Forelimb muscle (tissue), 1 donor: ENCODE measurements at places on chromosomes 6 and 20.

DNA sequence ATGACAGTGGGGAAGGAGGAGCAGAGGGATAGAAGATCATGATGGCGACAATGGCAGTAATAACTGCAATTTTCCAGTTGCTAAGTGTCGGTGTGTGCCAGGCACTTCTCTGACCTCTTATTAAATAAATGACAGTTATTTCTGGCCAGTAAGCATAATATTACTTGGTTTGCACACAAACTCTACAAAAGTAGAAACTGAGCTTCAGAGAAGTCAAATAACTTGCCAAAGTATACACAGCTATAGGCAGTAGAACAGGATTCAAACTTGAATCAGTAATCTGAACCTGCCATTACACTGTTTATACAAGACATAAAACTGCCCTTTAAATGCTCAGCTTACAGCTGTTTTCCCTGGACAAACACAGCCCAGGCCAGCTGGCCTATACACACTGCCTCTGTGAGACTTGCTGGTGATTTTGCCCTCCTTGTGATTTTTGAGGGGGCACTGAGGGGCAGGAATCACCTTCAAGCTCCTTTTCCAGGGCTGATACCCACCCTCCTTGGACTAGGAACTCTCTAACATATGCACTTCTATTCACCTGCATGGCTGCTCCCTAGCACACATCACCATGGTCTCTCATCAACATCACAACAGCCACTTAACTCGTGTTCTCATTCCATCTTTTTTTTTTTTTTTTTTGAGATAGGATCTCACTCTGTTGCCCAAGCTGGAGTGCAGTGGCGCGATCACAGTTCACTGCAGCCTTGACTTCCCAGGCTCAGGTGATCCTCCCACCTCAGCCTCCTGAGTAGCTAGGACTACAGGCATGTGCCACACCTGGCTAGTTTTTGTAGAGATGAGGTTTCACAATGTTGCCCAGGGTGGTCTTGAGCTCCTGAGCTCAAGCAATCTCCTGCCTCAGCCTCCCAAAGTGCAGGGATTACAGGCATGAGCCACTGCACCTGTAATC lies 63.6 kb downstream of the SLC23A2 start:
- no peak for DNase-seq

DNA sequence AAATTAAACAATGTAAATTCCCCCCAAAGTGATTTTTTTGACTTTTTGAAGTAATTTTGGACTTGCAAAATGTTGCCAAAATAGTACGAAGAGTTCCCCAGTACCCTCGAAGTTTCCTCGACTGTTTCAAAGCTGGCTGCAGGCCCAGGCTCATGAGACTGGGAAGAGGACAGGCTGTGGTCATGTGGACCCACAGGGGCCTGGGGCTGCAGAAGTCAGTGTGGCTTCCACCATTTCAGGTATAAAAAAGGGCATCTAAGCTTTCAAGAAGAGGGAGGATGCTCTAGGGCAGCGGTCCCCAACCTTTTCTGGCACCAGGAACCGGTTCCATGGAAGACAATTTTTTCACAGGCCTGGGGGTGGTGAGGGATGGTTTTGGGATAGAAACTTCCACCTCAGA lies 75.0 kb downstream of the PTPN1 start:
- no peak for DNase-seq

- no peak for DNase-seq
Observed at GRCh38 chr6:36756786-36757185, 59.2 kb downstream of the RAB44 start.

DNA sequence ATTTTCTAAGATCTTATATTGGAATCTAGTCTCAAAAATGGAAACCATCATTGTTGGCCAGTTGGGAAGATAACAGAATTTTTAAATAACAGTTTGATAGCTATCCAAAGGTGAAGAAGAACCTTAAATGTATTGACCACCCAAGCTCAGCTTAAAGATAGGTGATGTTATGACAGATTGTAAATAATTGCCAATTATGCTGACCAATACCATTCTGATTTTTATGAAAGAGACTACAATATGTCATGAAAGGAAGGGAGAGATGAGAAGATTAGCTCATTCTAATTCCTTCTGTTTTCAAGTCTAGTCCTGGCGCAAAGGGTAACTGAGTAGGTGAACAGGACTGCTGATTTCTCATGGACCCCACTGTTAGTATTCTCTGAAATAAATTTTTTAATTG lies 5.7 kb upstream of the TAB2 start:
- DNase-seq: no peak

GRCh38 chr6:46903175-46903574 lies 18.6 kb downstream of the ADGRF5 start:
- DNase-seq: no peak

DNA sequence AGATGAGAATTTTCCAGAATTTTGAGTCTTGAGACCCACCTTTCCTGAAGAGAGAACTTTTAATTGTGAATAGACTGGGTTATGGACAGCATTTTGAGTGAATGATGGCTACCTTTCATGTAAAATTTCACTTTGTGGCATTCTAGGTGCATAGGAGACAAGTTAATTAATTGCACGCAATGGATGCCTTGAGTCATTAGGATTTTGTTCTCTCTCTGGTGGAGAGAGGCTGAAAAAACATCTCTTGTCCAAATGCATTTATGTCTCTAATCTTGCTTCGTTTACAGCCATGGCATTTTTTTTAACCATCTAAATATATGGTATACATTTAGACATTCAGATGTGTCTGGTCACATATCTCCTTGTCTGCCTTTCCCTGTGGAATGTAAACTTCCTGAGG lies 3.1 kb downstream of the RHAG start:
- no peak for DNase-seq

- no peak for DNase-seq
Observed at GRCh38 chr6:104462811-104463599, 396.7 kb downstream of the HACE1 start.

DNA sequence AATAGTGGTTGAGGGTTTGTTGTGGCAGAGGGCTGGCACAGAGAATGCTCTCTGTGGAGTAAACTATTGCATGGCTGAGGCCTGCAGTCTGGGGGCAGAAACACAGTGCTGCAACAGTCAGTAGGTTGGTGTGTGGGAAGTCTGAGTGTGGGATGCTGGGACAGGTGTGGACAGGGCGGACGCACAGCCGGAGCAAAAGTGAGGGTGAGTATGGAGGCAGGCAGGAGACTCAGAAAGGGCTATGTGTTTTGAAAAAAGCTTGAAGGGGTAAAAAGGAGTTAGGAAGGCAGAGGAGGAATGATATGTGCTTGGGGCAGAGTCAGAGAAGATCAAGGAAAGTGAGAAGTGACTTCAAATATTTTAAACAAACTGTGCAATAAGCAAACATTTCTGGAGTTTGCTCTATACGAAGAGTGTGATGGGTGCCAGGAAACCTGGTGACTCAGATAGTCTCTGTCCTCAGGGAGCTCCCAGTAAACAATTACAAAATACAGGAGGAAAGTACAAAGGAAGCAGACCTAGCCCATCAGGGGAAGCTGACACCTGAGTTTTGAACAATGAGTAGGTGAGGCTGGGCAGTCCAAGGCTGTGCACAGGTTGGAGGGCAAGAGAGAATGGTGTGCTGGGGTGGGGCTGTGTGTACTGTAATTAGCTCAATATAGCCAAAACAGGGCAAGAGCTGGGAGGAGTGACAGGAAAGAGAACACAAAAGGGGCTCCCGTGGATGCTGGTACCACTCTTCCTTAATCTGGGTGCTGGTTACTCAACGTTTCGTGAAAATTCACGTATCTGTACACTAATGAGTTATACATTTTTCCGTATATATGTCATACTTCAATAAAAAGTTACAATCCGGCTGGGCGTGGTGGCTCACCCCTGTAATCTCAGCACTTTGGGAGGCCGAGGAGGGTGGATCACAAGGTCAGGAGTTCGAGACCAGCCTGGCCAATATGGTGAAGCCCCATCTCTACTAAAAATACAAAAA lies 55.2 kb downstream of the PIGU start:
- no peak for DNase-seq

- DNase-seq: no peak
Observed at GRCh38 chr6:2522521-2522920, 228.2 kb downstream of the MYLK4 start.

- no peak for DNase-seq
Observed at GRCh38 chr6:98124171-98124570, 710.2 kb upstream of the POU3F2 start.

DNA sequence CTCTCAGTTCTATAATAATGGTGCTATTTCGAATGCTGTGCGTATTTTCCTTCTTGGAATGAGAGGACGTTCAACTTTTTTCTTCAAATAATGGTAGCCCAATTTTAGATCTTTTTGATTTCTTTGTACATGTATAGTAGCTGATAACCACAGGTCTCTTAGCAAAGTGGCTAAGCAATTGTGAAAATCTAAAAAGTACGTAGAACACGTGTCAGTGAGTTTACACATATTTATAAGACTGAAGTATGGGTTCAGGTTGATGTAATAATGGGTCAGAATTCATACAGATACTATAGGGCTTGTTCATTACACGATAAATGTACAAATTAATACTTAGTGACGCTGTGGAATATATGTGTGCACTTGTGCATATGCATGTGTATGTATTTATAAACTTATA lies 1.3 kb downstream of the SMIM13 start:
- no peak for DNase-seq

DNA sequence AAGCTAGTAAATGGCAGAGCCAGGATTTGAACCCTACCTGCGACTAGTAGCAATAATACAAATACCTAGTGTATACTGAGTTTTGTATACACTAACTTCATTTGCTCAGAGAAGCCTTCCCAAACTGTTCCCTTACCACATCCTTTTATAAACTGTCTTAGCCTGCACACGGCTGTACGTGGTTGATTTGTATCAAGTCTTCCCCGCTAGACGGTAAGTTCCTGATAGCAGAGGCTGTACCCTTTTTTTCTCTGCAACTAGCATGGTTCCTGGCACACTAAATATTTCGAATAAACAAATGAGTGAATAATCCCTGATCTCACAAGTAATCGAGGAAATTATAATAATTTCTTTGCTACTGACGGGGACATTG lies 636 bp downstream of the RTF2 start:
- no peak for DNase-seq

- DNase-seq: no peak
Observed at GRCh38 chr6:17448165-17448564, 54.8 kb downstream of the CAP2 start.

- no peak for DNase-seq
Observed at GRCh38 chr6:83462524-83462923, 31.7 kb upstream of the ME1 start.

GRCh38 chr6:6660339-6661045 lies 72.0 kb downstream of the LY86 start:
- DNase-seq: no peak

DNA sequence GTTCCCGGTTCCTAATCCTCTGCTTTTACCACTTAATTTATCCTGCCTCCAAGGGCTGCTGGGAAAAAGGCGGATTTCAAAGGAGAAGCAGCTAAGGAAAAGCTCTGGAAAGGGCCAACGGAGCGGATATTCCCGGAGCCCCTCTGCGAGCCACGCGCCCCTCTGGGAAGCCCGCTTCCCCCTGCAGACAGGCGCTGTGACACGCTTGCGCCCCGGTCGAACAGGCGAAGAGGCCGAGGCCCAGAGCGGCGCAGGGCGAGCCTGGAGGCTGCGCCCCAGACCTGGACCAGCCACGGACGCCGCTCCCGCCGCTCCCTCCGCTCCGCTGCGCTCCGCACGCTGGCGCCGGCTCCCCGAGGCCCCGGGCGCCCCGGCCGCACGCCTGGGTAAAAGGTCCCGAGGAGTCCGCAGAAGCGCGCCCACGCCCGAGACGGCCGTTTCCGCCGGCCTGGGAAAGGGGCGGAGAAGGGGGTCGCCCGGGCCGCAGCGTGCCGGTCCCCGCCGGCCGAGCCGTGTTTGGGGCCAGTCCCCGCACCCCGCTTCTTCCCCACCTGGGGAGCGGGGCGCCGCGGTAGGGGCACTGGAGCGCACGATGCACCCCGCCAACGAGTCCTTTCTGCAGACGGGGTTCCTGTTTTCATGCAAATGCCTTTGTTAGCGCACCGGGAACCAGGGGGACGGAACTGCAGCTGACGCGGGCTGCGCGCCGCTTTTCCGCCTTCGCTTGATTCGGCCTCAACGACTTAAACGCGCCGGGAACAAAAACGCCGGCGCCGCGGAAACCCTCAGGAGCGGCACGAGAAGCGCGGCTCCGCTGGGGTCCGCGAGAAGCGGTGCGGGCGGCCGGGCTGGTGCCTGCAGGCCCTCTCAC lies 91.9 kb upstream of the SIRPA start:
- peak; percentile 16 for DNase-seq

GRCh38 chr20:35618263-35619131 lies 2.9 kb downstream of the SPAG4 start:
- no peak for DNase-seq

DNA sequence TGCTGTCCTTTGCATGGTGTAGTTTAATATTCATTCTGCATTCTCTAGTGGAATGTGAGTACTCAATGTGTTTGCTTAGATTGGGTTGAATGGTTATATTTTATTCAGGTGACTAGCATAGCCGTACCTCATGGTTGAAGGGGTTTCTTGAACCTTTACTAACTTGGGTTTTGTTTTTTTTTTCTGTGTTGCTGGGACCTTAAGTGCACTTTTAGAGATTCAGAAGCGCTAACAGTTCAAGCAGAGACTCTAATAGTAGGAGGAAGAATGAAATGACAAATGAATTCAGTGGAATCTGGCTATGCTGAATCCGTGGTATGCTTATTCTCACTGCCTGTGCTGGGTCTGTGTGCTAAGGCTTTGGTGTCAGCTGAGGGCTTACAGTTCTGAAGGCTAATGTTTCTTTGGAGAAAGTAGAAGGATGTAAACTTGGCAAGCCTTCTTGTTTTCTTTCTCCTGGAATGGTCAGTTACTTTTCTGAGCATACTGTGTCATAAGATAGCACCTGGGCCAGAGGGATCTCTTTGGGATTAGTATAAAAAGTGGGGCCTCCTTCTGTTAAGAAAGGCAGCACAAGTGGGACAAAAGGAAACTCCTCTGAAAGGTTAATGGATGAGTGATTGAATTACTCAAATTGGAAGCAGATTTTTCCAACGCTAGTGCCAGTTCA lies 28.7 kb downstream of the RNF144B start:
- no peak for DNase-seq

DNA sequence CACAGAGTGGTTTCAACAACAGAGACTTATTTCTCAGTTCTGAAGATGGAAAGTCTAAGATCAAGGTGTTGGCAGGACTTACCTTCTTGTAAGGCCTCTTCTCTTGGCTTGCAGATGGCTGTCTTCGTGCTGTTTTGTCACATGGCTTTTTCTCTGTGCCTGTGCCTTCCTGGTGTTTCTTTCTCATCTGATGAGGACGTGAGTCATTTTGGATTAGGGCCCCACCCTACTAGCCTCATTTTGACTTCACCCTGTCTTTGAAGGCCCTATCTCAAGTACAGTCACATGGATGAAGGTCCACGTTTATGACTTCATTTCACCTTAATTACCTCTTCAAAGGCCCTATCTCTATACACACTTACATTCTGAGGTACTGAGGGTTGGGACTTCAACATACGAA lies 41.4 kb upstream of the LAMA2 start:
- DNase-seq: no peak

DNA sequence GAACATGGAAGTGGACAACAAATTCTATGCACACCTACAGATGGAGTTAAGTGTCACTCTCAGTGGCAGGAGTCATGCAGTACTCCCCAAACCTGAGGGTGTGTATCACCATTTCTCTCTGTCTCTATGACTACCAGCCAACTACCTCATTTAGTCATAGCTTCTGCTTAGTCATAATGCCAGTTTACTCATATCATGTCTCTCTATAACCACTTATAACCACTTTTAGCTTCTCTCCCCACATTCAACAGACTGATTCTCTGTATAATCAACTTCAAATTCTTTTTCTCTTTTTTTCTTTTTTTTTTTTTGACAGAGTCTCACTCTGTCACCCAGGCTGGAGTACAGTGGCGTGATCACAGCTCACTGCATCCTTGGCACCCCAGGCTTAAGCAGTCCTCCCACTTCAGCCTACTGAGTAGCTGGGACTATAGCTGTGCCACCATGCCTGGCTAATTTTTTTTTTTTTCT lies 13.8 kb upstream of the GTF3C6 start:
- no peak for DNase-seq

- DNase-seq: no peak
Observed at GRCh38 chr6:42095094-42095493, 44.8 kb downstream of the TAF8 start.
